Mesothelial cell of epicardium (in vitro differentiated cells): ENCODE measurements at places on chromosomes 3 and 15.
A peak's percentile ranks its signal among the peaks of the same experiment; 100 is the strongest.

- DNase-seq = no peak
These were observed 166.4 kb upstream of the EOMES start for GRCh38 chr3:27888562-27888961.

DNA sequence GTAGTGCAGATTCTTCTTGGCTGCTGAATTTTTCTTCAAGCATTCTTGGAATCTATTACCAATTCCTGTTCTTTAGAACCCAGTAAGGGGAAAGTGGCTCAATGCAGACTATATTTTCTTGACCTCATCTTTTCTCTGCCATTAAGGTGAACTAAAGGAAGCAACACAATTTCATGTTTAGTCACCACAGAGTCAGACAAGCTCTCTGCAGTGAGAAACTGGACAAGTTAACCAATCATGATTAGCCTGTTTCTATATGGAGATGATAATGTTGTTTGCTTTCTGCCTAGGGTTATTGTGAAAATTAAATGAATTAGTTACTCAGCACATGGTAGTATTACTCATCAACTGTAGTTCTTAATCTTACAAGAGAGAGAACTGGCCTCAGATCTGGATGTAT lies 1075.1 kb downstream of the AGBL1 start:
- no peak for DNase-seq

DNA sequence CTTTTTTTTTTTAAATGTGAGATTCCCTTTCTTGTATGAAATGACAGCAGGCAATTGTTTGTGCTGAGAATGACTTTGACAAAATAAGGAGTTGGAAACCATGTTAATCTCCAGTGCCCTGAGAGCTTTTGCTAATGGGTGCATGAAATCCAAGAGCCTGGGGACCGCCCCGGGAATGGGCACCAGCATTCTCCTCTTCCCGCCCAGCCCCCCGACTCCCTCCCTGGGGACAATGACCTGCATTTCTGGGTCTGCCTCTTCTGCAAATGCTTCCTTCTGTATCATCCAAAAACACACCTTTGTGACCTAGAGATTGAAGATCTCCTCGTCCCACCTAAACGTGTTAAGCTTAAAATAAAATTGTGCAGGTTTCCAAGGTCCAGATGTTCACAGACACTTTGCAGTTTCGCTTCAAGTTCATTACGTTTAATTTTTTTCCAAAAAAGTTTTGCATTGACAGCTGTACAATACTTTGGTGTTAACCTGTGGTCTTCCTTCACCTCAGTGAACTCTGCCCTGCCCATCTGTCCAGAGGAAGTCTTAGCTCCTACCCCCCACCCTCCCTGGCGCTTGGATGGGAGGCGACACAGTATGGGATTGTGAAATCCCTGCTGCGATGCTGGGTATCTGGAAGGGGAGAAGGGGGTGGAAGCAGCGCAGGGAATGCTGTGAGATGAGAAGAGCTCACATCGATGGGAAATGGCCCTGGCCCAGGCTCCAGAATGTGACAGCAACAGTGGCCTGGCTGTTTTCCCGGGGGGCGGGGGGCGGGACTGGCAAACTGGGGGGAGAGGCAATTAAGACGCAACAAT lies 50.1 kb downstream of the TLE3 start:
- peak; percentile 1 for DNase-seq

GRCh38 chr3:149545049-149545448 lies 70.6 kb downstream of the TM4SF4 start:
- DNase-seq = no peak

- no peak for DNase-seq
These were observed 36.0 kb upstream of the EOMES start for GRCh38 chr3:27758083-27758482.

GRCh38 chr15:67319961-67320360 lies 65.4 kb downstream of the IQCH start:
- DNase-seq = no peak

DNA sequence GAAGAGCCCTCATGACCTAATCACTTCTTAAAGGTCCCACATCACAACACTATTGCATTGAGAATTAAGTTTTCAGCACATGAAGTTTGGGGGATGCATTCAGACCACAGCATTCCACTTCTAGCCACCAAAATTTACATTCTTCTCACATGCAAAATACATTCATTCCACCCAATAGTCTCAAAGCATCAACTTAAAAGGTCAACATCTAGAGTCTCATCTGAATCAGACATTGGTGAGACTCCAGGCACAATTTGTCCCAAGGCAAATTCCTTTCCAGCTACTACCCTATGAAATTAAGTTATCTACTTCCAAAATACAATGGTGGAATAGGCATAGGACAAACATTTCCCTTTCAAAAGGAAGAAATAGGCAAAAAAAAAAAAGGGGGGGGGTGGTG lies 64.9 kb downstream of the PLSCR2 start:
- DNase-seq = no peak

GRCh38 chr3:63995086-63995485 lies 28.2 kb downstream of the PSMD6 start:
- DNase-seq = no peak

- DNase-seq = no peak
These were observed 31.7 kb downstream of the BTLA start for GRCh38 chr3:112467539-112467938.

GRCh38 chr3:129576514-129577352 lies 29.7 kb downstream of the PLXND1 start:
- no peak for DNase-seq

GRCh38 chr15:43067717-43068461 lies 37.9 kb downstream of the UBR1 start:
- no peak for DNase-seq

GRCh38 chr3:42668793-42669217 lies 15.3 kb downstream of the ZBTB47 start:
- no peak for DNase-seq

GRCh38 chr3:171156401-171157010 lies 130.0 kb upstream of the SLC2A2 start:
- DNase-seq = no peak

GRCh38 chr3:62238003-62238402 lies 135.3 kb downstream of the FEZF2 start:
- DNase-seq = no peak

GRCh38 chr3:41881233-41881821 lies 80.6 kb downstream of the ULK4 start:
- no peak for DNase-seq

- DNase-seq = no peak
These were observed 598.7 kb upstream of the TGFBR2 start for GRCh38 chr3:30007668-30008067.

GRCh38 chr3:175940881-175941280 lies 1081.7 kb downstream of the NAALADL2 start:
- DNase-seq = no peak

DNA sequence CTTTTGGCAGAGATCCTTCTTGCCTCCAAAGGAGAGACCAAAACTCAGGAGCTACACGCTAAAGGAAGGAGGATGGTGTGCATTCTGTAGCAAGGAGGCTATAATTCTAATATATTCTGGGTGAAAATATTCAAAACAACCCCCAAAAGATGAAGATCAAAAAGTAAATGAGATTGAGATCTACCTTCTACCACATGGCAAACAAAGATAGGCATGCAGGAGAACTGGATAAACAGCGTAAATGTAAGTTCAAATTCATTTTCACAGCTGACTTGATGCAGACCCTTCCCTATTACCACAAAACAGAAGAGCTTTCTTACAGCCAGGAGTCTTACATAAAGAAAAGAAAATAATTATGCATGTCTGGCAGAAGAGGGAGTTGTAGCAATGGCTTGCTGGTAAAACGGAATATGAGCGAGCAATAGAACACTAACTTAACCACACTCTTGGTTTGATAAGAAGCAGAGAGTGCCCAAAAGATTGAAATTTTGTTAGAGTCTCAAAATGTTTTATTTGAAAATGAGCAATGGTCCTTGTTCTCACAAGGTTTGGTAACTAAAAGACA lies 272.7 kb downstream of the MECOM start:
- DNase-seq = no peak

- no peak for DNase-seq
These were observed 160.9 kb downstream of the TIGIT start for GRCh38 chr3:114454551-114455251.

- no peak for DNase-seq
These were observed 22.0 kb upstream of the PGPEP1L start for GRCh38 chr15:99029341-99030144.

GRCh38 chr3:71511446-71511845 lies 72.1 kb downstream of the FOXP1 start:
- DNase-seq = no peak

GRCh38 chr3:13134879-13135206 lies 61.6 kb upstream of the IQSEC1 start:
- DNase-seq = no peak

GRCh38 chr3:195106418-195106906 lies 164.5 kb downstream of the XXYLT1 start:
- peak; percentile 56 for DNase-seq

GRCh38 chr3:171470714-171471227 lies 10.6 kb upstream of the TNIK start:
- DNase-seq = no peak

DNA sequence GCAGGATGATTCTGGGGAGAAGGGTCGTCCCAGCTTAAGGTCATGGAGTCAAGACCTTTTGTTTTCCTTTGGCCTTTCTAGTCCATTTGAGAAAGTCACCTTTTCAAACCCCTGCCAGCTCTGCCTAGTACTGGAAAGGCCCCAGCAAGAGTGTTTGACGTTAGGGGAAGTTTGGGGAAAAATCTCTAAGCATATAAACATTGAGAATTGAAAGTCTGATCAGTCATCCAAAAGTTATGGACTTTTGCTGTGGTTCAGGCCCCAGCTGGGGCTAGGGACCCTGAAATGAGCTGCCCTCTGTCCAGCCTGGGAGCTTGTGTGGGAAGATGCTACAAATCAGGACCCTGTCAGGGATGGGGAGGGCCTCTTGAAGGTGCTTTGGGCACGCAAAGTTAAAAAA lies 21.6 kb downstream of the SLC6A6 start:
- no peak for DNase-seq

GRCh38 chr3:23170291-23170690 lies 32.8 kb upstream of the UBE2E2 start:
- no peak for DNase-seq

DNA sequence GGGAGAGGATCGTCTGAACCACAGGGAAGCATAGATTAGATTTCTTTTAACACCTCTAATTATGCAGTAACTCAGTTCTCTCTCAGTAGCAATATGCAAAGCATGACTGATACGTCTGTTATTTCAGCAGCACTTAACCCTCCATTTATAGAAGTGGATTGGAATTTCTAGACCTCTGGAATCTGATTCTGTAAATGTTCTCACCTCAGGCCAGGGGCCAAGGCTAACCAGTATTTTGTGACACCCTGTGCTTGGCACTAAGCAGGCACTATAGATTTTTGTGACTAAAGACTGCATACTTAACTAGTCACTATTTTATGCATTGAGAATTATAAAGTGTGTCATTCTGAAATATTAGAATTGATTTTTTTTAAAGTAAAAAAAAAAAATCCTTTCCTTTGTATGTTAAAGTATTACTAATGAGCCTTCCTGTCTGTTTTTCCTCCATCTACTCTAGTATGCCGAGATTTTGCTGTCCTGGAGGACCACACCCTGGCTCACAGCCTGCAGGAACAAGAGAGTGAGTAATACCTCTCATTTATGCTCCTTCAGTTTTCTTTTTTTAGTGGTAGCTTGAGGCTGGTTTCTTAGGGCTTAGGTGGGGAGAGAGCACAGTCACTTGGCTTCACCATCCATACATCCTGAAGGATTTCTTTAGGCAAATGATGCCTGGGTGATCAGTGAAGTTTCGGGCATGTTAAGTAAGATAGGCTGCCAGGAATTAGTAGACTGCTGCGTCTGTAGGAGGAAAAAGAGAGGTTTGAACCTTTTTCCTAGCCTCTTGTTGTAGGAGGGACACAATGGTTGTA lies 26.5 kb upstream of the UTS2B start:
- no peak for DNase-seq

DNA sequence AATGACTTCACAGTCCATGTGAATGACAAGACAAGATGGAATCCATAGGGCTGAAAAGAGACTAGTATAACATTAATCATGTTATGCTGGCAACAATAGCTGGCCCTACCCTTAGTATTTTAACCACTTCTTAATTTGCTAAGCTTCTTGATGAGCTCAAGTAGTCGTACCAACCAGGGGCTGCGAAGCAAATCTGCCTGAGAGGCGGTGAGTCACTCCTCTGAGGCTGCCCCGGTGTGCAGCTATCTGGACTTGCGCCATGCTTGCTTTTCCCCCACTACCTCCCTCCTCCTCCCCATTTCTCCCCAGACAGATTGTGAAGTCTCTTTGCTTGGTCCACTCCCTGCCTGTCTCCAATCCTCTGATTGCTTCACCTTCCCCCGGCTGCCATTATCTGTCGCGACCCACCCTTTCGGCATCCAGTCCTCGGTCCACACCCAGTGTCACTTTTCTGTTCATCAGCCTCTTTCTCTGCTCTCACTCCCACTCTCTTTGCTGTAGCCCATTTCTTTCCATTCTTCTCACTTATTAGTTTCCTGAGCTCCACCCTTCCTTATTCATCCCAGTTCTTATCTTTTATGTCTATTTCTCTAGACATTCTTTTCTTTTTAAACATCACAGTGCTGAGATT lies 42.7 kb downstream of the DUT start:
- no peak for DNase-seq

- DNase-seq = no peak
These were observed 30.0 kb downstream of the U2SURP start for GRCh38 chr3:143031327-143031726.

DNA sequence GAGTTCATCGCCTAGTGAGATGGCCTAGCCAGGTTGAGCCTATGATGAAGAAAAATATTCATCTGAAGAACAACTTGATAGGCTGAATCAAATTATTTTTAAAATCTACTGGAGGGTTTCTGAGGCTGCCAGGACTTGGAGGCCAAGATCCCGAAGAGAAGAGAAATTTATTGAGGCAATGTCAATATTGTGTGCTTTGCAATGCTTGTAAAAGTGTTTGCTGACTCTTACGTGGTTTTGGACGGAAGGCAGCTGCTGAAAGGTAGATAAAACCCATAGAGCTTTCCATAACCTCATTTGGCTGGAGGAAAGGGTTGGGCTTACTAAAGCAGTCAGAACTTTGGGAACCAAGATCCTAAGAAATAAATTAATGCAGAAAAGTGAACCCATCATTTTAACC lies 361.0 kb upstream of the IL12A start:
- no peak for DNase-seq

DNA sequence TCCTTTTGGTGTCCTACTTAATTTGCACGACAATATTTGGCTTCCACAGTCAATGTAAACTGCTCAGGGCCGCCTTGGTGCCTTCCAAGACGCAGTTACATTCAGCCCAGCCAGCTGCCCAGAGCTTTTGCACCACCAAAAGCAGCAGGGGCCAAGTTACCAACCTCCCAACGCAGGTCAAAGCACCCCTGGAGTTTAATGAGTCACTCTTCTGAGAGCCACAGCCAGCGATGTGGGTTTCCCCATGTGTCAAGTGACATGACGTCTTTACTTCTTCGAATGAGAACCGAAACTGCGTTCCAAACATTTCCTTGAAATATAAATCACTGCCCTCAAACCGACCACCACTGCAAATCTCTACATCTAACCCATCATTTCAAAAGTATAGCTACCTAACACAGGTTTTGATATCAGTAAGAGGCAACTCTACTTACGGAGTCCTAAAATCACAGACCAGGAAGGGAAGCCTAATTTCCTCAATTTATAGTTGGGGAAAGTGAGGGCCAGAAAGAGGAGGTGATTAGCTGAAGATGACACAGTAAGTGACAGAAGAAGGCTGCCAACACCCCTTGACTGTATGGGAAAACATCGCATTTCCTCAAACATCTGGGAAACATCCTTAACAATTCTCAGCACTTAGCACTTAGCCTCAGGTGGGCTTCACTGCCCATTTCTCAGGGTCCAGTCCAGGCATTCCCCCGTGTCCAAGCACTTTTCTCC lies 24.5 kb downstream of the MB21D2 start:
- DNase-seq = no peak
